ENCODE measurements at places on chromosomes 7 and 10.

GRCh38 chr10:18418541-18419215, 232.7 kb downstream of the NSUN6 start:
- DNase-seq, result peak; percentile 1

- no peak for DNase-seq
Observed at GRCh38 chr10:98445200-98445812, 1.4 kb downstream of the HPS1 start.

DNA sequence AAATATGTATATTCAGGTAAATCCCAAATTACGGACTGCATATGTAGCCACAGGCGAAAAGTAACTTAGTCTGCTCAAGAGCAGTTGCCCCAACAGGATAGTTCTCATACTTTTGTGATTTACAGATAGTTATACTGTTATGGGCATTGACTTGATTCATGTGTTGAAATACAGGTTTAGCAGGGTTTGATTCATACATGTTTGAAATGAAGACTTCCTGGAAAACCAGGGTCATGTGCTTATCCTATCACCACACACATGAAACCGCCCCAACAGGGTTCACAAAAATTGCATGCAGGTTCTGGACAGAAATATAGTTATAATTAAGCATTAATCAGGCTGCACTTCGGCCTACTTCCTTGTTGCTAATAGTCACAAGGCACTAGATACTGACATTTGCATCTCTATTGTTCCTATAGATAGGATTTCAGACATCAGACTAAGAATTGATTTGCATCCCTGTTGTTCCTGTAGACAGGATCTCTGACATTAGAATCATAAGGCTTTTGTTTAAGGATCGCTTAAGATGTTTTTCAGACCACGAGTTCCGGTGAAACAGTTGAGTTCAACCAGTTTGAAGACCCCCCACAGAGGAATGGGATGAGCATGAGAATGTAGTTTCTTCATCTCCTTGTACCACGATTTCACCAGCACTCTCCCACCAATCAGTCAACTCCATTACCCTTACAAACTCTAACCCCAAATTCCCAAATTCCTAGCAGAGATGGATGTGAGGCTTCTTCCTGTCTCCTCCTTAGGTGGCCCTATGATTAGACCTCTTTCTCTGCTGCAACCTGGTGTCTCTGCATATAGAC, 2.0 kb upstream of the ZNF398 start:
- no peak for DNase-seq

GRCh38 chr7:73921623-73922528, 60.9 kb downstream of the TMEM270 start:
- no peak for DNase-seq

DNA sequence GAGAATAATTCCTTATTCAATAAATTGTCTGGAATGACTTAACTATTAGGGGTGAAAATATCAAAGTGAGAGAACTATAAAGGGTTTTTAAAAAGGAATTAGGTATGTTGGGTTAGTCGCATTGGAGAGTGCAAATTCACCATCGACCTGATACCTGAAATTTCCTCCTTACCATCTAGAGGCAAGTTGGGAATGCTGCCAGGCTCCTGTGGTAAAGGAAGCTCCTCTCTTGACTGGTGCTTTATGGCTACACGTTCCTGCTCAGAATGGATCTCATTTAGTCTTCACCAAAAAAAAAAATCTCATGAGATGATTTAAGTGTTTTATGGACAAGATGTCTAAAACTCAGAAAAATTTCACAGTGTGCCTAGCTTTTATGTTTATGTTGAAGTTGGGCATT, 129.8 kb downstream of the EGFR start:
- DNase-seq, result no peak

- no peak for DNase-seq
Observed at GRCh38 chr7:123846217-123846891, 1.4 kb downstream of the HYAL4 start.

DNA sequence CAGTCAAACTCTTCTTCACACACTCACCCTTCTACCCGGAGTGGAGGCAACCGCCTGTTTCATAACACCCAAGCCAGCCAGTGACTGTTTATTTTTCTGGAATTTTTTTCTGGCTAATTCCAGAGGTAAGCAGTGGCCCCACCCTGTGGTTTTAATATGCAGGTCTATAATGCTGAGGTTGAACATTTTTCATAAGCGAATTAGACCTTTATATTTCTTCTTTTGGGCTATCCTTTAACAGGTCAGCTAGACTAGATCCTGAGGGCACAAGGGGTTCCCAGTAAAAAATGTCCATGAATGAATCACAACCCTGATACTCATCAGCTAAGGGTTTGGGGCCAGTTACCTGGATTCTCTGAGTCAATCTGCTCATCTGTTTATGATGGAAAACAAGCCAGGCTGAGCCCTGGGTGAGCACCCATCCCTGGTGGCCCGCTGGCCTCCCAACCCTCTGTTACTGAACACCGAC, 76.2 kb downstream of the GRB10 start:
- no peak for DNase-seq

DNA sequence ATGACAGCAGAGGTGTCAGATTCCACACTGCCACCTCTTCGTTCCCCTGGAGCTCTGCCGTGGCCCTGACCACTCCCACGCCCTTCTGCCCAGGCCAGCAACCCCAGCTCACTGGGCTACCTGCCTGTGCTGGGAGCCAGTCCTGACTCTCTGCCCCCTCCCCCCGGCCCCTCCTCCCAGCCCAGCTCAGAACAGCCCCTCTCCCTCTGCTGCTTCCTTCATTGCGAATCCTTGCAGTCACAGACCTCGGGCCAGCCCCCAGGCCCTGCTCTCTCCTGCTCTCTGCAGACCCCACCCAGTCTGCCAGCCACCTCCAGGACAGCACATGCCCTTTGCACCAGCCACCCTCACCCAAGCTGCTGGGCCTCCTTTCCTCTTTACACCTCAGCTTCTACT, 60.4 kb downstream of the TCERG1L start:
- DNase-seq, result no peak

DNA sequence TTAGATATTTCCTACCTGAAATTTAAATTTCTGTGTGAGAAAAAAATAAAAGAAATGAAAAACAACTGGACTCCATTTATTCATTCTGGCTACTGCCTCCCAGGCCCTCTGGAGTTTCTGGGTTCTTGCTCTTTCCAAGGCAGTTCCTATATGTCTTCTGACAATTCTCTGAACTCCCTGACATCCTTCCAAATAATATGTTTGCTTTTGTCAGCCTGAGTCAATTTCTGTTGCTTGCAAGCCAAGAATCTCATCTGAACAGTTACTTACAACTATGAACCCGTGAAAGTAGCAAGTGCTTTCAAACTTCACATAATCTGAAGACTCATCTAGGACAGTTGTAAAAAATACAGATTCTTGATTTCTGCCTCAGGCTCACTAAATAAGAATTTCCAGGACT, 216.7 kb upstream of the NPVF start:
- no peak for DNase-seq

DNA sequence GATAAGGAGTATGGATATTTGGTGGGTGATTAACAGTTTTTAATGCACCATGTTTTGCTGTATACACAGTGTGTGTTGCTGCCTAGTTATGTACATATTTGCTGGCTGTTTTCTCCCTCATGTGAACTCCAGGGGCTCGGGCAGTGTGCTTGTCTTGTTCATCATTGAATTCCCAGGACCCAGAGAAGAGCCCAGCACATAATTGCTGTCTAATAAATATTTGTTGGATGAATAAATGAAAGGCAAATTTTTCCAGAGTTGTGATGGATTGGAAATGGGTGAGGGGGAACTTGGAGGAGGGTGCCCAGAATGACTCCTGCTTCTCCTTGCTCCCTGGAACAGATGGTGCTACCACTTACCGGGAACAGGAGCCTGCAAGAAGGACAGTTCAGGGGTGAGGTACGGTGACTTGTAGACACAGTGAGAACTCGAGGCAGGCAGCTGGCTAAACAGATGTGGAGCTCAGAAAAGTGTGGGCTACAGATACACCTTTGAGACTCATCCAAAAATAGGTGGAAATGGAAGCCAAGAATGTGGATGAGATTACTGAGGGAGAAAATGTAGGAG, 586.8 kb upstream of the MGMT start:
- DNase-seq, result no peak

GRCh38 chr7:73557397-73558257, at the start of gene BCL7B:
TSS of gene BCL7B (minus strand) at chr7:73557690. CDS start at chr7:73557578, 112 bp downstream.
- peak; percentile 47 for DNase-seq

GRCh38 chr7:44257618-44258422, 57.0 kb downstream of the YKT6 start:
- DNase-seq, result peak; percentile 93

- DNase-seq, result no peak
Observed at GRCh38 chr7:150717814-150718420, 1.5 kb downstream of the GIMAP1 start.

DNA sequence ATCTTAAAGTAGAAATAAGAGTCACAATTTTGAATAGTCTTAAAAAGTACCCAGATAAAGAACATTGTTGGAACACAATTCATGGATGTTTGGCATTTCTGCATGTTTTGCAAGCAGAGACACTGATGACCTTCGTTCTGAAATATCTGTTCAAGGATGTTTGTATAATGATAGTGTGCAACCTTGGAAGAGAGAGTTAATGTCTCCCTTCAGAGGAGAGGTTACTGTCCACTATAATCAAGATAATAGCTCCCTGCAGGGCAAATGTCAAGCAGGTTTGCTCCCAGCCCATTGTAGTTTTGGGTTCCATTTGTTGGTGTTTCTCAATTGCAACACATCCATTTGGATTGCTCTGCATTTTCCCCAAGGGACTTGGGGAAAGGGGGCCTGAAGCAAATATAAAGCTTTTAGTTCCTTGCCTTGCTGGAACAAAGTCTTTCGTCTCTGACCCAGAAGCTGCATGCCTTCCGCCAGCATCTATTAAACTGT, 45.2 kb downstream of the COL1A2 start:
- peak; percentile 8 for DNase-seq

- DNase-seq, result no peak
Observed at GRCh38 chr7:155928583-155928982, 116.3 kb upstream of the SHH start.

GRCh38 chr7:117385363-117386109, 41.8 kb downstream of the ASZ1 start:
- DNase-seq, result peak; percentile 54

- peak; percentile 52 for DNase-seq
Observed at GRCh38 chr7:92749327-92749755, 87.0 kb downstream of the CDK6 start.

DNA sequence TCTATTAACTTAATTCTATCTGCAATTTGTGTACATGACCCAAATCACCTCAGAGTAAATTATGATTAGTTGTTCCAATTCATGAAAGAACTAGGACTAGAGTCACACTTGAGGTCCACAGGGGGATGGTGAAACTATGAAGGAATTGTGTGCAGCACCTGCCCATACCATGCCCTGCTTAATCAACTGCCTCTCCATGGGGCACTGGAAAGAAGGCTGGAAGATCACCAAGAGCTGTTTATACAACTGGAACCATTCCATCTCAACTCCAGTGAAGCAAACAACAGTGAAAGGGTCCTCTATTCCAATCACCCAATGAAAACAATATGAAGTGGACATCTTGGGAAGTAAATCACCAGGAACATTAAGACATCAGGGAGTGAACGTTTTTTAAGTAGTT, 98.7 kb upstream of the SEMA3D start:
- no peak for DNase-seq

DNA sequence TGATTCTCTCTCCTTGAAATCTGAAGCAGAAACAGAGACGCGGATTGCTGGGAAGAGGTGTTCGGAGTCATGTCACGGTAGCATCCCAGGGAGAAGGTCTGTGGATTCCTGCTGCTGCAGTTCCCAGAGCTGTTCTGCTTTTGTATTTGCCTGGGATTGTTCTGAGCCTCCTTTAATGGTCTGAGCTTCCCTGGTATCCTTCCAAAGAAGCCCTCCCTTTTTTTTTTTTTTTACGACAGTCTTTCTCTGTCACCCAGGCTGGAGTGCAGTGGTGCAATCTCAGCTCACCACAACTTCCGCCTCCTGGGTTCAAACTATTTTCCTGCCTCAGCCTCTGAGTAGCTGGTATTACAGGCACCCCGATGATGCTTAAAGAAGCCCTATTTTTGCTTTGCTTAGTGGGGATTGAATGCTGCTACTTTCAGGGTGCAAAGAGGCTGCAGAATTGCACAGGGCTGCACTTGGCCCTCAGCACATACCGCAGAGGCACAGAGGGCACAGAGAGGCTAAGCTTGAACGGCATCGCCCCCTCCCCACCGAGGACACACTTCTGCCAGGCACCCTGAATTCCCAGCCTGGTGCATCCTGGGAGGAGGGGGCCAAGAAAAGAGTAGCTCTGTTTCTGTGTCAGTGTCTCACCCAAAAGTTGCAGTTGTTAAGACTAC, 208.6 kb upstream of the GALNT17 start:
- DNase-seq, result no peak

DNA sequence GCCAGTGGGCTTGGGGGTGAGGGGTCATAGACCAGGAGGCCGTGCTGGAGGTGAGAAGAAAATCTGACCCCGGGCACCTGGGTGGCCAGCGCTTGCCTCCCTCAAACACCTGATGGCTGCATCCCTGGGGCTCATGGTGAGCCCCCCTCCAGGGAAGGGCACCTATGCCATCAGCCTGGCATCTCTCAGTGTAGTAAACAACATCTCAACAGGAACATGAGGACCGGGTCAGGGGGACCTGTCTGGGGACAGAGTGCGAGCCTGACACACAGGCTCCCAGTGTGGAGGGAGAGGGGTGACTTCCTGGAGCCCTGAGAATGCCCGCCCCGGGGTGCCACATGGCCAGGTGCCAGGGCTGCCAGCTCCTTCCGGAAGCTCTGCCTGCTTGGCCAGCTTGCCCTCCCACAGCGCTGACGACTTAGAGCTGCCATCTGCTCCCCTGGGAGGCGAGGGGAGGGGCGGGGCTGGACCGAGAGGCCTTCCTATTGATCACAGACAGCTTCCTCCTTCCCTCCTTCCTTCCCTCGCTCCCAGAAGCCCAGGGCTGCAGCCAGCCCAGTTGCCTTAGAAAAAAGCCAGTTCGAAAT, 12.3 kb downstream of the STX1A start:
- no peak for DNase-seq

DNA sequence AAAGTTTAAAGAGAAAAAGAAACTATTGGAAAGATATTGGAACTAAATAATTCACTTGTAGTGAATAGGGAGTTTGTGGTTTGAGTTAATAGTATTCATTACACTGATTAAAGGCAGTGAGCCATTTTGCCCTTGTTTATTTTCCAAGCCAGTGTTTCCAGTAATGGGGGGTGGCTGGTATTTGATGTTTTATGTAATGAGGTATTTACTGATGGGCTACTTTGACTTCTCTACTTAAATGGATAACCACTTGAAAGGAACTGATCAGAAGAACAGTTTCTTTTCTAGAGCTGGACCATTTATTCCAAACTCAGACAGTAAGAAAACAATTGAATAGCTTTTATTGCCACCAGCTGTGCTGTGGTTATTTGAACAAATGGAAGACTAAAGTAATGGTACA, 227.0 kb upstream of the HDAC9 start:
- DNase-seq, result no peak

GRCh38 chr7:104946338-104946737, 67.7 kb upstream of the KMT2E start:
- no peak for DNase-seq

GRCh38 chr10:95277201-95277570, 13.6 kb downstream of the PDLIM1 start:
- no peak for DNase-seq
